Mesenchymal stem cell (in vitro differentiated cells and primary cell): ENCODE measurements at places on chromosomes 11 and 22.
A peak's percentile ranks its signal among the peaks of the same experiment; 100 is the strongest.

DNA sequence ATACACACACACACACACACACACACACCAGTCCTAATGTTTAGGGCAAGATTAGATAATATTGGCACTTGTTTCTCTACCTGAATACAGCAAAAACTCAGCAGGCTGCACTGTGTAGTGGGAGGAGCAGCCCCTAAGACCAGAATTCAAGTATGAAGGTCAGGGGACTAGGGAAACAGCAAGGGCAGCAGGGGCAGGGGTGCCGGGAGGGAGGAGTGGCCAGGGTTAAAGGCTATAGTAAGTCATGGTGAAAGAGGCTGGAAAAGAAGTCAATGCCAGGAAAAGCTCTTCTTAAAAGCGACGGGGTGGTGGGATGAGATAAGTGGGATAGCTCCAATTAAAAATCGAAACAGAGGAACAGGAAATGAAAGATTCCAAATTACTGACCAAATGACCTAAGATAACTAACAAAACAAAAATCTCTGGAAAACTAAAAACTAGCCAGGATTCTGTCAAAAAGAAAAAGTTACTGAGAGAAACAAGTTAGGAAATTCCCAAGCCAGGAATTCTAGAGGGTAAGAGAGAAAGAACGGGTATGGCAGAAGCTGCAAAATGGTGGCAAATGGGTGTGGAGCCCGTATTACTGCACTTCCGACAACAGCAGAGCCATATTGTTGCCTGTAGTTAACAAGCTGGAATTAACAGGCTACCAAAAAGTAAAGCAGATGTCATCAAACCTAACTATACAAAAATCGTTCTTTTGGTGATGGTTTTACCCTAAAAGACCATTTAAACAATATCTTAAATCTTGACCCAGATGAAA lies 1.3 kb downstream of the ASCL3 start:
- H3K4me3 ChIP-seq: no peak overlapping the region
- H3K27ac ChIP-seq: no peak overlapping the region
- no peaks in the 10 kb centered on the region for H3K36me3 ChIP-seq
- no peak for DNase-seq
- H3K27me3 ChIP-seq: peaks cover 5% of the 10 kb centered on the region
- H3K4me1 ChIP-seq: peaks cover 2% of the 10 kb centered on the region

GRCh38 chr11:47691979-47692378 lies 23.2 kb downstream of the AGBL2 start:
- no peak overlapping the region for H3K27ac ChIP-seq
- H3K4me3 ChIP-seq: no peak overlapping the region
- no peaks in the 10 kb centered on the region for H3K36me3 ChIP-seq
- no peak for DNase-seq

DNA sequence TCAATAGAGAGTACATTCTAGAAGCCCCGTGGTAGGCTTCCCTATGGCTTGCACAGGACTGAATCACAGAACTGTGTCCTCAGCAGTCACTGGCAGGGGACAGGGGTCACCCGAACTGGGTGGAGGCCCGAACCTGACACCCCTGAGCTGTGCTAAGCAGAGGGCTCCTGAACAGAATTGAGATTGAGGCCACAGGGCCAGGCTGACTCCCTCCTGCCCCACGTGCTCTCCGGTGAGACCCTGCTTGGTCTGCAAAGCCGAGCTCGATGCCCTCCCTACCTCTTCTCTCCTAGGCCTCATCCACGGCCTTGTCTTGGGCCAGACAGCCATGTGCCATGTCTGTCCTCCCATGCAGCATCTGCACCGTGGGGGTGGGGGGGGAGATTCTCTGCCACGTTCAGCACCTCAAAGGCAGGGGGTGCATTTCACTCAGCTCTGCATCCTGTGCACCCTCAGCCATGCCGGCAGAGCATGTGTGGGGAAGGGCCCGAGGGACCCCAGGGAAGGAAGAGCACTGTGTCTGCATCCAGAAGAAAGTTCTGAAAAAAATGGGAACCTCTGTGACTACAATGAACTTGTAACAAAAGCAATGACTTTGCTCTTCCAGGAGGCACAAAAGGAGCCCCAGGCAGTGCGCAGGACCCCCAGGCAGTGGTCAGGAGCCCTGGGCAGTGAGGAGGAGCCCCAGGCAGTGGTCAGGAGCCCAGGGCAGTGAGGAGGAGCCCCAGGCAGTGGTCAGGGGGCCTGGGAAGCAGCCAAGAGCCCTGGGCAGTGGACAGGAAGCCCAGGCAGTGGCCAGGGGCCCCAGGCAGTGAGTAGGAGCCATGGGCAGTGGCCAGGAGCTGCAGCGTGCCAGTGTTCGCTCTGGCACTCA lies 76.7 kb upstream of the SEPTIN5 start:
- H3K4me3 ChIP-seq: no peak overlapping the region
- H3K4me1 ChIP-seq: peaks cover 4% of the 10 kb centered on the region
- peaks cover 67% of the 10 kb centered on the region for H3K27me3 ChIP-seq
- H3K36me3 ChIP-seq: no peaks in the 10 kb centered on the region
- no peak overlapping the region for H3K27ac ChIP-seq

GRCh38 chr11:10747733-10748132 lies 3.3 kb upstream of the CTR9 start:
- no peak for DNase-seq
- no peak overlapping the region for H3K4me3 ChIP-seq
- peaks cover 3% of the 10 kb centered on the region for H3K4me1 ChIP-seq

DNA sequence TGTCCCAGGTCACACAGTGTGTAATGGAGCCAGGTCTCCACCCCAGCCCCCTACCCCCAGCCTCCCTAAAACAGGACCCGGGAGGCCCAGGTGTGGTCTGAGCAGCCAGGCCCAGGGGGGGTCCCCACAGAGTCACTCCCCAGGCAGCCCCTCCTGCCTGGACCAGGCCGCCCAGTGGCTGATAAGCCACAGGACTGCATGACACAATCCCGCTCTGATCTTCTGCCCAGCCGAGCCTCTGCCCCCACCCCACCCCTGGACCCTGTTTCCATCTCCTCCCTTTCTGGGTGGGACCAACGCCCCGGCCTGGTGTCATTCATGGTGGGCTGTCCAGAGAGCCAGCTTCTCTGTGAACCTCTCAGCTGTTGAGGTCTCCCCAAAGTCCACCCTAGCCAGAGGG lies 7.8 kb upstream of the LIF start:
- H3K27me3 ChIP-seq: no peaks in the 10 kb centered on the region
- peak overlapping the region; percentile 98 for H3K27ac ChIP-seq
- no peaks in the 10 kb centered on the region for H3K36me3 ChIP-seq
- DNase-seq: no peak
- no peak overlapping the region for H3K4me3 ChIP-seq
- H3K4me1 ChIP-seq: peaks cover 70% of the 10 kb centered on the region

- H3K4me1 ChIP-seq: peaks cover 17% of the 10 kb centered on the region
- H3K4me3 ChIP-seq: no peak overlapping the region
Measured at GRCh38 chr11:72764503-72764902, 12.3 kb upstream of the ARAP1 start.

- peaks cover 89% of the 10 kb centered on the region for H3K36me3 ChIP-seq
- peaks cover 5% of the 10 kb centered on the region for H3K4me1 ChIP-seq
- H3K27me3 ChIP-seq: no peaks in the 10 kb centered on the region
- DNase-seq: peak; percentile 98
Measured at GRCh38 chr11:45872651-45873356, 12.6 kb upstream of the MAPK8IP1 start.

- no peaks in the 10 kb centered on the region for H3K27me3 ChIP-seq
- DNase-seq: no peak
- peaks cover 46% of the 10 kb centered on the region for H3K36me3 ChIP-seq
- no peak overlapping the region for H3K4me3 ChIP-seq
Measured at GRCh38 chr11:502288-503178, 4.5 kb downstream of the RNH1 start.

- no peak overlapping the region for H3K4me3 ChIP-seq
- H3K27me3 ChIP-seq: no peaks in the 10 kb centered on the region
- DNase-seq: no peak
- H3K27ac ChIP-seq: no peak overlapping the region
- H3K4me1 ChIP-seq: peaks cover 21% of the 10 kb centered on the region
- H3K36me3 ChIP-seq: peaks cover 56% of the 10 kb centered on the region
Measured at GRCh38 chr22:50198624-50199017, 2.2 kb upstream of the SELENOO start.

GRCh38 chr11:10618490-10618889 lies 50.0 kb upstream of the LYVE1 start:
- peaks cover 38% of the 10 kb centered on the region for H3K36me3 ChIP-seq
- H3K4me3 ChIP-seq: no peak overlapping the region
- no peaks in the 10 kb centered on the region for H3K4me1 ChIP-seq
- no peaks in the 10 kb centered on the region for H3K27me3 ChIP-seq

DNA sequence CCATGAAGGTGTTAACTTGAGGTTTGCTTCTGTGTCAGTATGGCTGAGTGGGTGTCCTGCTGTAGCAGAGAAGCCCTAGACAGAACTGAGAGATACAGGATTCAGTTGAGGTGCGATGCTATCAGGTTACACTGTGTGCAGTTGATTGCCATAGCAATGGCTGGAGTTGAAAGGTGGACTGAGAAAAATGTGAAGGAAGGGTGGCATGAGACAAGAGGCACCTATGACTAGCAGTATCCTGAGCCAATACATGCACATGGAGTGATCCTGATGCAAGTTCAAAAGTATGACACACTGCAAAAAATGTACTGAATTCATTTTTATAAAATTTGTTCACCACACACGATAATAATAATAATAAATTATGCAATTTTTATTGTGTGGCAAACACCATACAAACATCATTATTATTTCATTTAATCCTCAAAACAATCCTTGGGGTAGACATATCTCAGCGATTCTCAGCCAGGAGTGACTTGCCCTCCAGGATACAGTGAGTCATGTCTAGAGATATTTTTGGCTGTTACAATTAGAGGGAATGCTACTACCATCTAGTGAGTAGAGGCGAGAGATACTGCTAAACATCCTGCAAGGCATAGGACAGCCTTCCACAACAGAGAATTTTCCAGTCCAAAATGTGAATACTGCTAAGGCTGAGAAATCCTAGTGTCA lies 3.9 kb upstream of the PIWIL4 start:
- no peaks in the 10 kb centered on the region for H3K36me3 ChIP-seq
- DNase-seq: peak; percentile 67
- no peak overlapping the region for H3K27ac ChIP-seq
- no peaks in the 10 kb centered on the region for H3K27me3 ChIP-seq
- no peak overlapping the region for H3K4me3 ChIP-seq
- peaks cover 5% of the 10 kb centered on the region for H3K4me1 ChIP-seq

GRCh38 chr11:3825473-3826154 lies 15.1 kb downstream of the RHOG start:
- no peak overlapping the region for H3K27ac ChIP-seq
- DNase-seq: no peak
- H3K27me3 ChIP-seq: no peaks in the 10 kb centered on the region
- H3K4me3 ChIP-seq: no peak overlapping the region
- H3K36me3 ChIP-seq: peaks cover 51% of the 10 kb centered on the region
- peaks cover 5% of the 10 kb centered on the region for H3K4me1 ChIP-seq

GRCh38 chr22:50148991-50149721 lies 21.4 kb upstream of the PANX2 start:
- H3K27ac ChIP-seq: no peak overlapping the region
- DNase-seq: peak; percentile 60

GRCh38 chr11:78066471-78066870 lies 2.8 kb downstream of the THRSP start:
- peaks cover 19% of the 10 kb centered on the region for H3K36me3 ChIP-seq
- H3K27me3 ChIP-seq: no peaks in the 10 kb centered on the region
- H3K27ac ChIP-seq: no peak overlapping the region
- H3K4me3 ChIP-seq: no peak overlapping the region
- H3K4me1 ChIP-seq: no peaks in the 10 kb centered on the region

DNA sequence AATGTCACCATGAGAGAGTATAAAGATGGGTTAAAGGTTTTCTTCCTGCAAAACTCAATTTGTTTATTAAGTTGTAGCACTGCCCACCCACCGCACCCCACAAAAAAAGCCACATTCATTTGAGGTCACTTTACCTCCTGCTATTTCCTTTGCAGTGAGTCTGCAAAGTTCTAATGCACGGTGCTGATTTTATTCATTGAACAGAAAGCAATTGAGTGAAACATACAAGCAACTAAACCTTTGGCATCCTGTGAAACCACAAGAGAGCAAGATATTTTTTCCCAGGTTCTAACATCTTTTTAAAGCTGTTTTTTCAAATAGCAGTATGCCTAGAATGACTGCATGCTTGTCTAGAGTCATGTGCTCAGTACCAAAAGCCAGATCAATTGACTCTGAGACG lies 39.0 kb downstream of the RRAS2 start:
- no peaks in the 10 kb centered on the region for H3K27me3 ChIP-seq
- no peaks in the 10 kb centered on the region for H3K36me3 ChIP-seq
- peak; percentile 59 for DNase-seq
- peak overlapping the region; percentile 12 for H3K27ac ChIP-seq
- no peak overlapping the region for H3K4me3 ChIP-seq

DNA sequence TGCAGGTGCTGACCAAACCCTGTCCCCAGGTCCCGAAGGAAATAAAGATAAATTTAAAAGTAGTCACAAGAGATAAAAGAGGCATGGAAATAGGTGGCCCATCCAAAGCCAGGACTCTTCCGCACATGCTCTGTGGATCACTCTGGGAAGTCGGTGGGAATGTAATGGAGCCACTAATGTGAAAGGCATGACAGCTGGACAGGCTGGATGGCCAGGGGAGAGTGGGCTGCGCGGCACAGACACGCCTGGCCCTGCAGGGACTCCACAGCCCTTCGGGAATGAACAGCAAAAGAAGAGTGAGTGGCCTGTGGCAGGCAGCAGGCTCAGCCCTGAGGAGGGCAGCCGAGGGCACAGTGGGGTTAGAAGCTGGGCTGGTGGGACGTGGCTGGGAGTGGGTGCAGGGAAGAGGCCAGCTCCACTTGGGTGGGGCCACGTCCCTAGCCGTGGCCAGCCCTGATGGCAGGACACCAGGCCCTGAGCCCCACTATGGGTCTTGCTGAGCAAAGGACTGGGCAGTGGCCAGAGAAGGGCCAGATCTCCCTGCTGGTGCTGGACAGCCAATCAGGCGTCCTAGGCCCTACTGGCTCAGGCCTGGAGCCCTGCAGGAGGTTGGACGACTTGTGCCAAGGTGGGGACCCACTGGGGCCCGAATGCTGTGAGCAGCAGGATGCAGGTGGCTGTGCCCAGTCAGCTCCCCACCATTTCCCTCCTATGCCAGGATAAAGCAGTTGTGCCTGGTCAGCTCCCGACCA lies 31.3 kb upstream of the GNB1L start:
- no peaks in the 10 kb centered on the region for H3K36me3 ChIP-seq
- H3K4me3 ChIP-seq: no peak overlapping the region
- no peaks in the 10 kb centered on the region for H3K27me3 ChIP-seq
- no peak for DNase-seq
- no peak overlapping the region for H3K27ac ChIP-seq

DNA sequence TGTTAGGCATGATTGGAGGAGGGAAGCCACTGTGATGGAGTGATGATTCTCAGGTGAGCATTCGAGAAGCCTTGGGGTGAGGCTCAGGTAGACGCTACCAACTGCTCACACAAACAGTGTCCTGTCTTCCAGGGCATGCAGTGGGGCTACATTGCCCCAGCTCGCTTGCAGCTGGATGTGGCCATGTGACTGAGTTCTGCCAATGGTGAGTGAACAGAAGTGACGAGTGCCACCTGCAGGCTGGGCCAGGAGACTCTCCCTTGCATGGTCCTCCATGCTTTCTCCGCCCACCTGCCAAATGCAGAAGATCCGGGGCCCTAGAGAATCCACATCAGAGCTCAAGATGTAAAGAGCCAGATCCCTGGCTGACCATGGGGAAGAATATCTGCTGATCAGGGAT lies 195.9 kb downstream of the BCR start:
- H3K4me3 ChIP-seq: no peak overlapping the region
- no peaks in the 10 kb centered on the region for H3K4me1 ChIP-seq
- H3K27me3 ChIP-seq: peaks cover 53% of the 10 kb centered on the region
- peak; percentile 13 for DNase-seq
- H3K36me3 ChIP-seq: no peaks in the 10 kb centered on the region
- no peak overlapping the region for H3K27ac ChIP-seq

- peaks cover 13% of the 10 kb centered on the region for H3K4me1 ChIP-seq
- H3K27me3 ChIP-seq: no peaks in the 10 kb centered on the region
- no peak overlapping the region for H3K27ac ChIP-seq
- DNase-seq: peak; percentile 61
- no peaks in the 10 kb centered on the region for H3K36me3 ChIP-seq
- H3K4me3 ChIP-seq: no peak overlapping the region
Measured at GRCh38 chr11:78812513-78813293, 238.0 kb upstream of the NARS2 start.
